SW480 (cell line): ENCODE measurements at places on chromosomes 6 and 20.

DNA sequence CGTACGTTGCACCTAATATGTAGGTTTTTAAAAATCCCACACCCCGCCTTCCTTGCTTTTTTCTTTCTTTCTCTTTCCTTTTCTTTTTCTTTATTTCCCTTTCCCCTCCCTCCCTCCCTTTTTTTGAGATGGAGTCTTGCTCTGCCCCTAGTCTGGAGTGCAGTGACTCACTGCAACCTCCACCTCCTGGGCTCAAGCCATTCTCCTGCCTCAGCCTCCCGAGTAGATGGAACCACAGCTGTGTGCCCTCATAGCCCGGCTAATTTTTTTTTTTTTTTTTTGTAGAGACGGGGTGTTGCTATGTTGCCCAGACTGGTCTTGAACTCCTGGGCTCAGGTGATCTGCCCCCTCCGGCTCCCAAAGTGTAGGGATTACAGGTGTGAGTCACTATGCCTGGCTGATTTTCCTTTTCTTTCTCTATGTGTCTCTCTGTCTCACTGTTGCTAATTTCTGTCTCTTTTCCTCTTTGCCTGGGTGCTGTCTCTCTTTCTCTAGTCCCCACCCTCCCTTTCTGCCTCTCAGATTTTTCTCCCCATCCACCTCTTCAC, 61.2 kb downstream of the SRC start:
- DNase-seq, result no peak

- no peak for DNase-seq
These were observed 45.1 kb downstream of the OGFRL1 start for GRCh38 chr6:71333697-71334096.

DNA sequence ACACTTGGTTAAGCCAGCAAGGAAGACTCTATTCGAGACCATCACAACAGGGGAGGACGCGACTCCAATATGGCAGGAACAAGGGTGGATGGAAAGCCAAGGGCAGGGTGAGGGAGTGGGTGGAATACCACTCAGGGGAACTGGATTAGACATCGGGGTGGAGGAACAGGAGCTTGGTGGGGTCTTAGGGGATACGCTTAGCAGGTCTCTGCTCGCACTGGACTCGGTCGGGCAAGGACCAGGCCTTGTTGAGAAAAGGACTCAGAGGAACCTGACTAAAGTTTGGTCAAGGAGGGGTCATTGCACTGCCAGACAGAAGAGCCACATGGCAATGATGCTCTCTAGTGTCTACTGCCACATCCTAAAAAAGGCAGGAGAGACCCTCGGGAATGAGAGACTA, 10.5 kb downstream of the DUSP22 start:
- no peak for DNase-seq

DNA sequence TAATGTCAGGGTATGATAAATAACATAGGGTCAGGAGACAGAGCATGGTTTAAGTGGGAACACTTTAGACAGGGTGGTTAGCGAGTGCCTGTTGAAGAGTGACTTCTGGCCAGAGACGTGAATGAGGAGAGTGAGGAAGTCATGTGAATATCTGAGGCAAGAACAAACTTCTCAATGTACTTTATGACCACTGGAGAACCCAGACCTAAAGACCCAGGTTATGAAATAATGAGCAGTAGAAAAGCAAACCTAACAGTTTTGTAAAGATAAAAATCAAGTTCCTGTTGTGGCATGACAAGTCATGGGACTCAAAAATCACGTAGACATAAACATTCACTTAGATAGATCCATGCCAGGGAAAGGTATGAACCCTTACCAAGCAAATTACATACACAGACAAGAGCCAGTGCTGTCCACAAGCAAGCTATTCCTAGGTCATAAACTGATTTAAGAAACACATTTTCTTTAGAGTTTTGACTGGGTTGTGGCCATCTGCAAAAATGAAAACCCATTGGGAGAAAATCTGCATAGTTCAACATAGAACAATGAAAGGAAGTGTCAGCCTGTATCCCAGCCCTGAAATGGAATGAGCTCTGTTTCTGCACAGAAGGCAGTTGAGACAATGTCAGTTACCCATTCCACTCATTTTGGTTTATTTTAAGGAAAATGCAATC, 2.2 kb upstream of the MYCT1 start:
- no peak for DNase-seq

GRCh38 chr6:44678252-44678935, 290.9 kb downstream of the CDC5L start:
- no peak for DNase-seq

DNA sequence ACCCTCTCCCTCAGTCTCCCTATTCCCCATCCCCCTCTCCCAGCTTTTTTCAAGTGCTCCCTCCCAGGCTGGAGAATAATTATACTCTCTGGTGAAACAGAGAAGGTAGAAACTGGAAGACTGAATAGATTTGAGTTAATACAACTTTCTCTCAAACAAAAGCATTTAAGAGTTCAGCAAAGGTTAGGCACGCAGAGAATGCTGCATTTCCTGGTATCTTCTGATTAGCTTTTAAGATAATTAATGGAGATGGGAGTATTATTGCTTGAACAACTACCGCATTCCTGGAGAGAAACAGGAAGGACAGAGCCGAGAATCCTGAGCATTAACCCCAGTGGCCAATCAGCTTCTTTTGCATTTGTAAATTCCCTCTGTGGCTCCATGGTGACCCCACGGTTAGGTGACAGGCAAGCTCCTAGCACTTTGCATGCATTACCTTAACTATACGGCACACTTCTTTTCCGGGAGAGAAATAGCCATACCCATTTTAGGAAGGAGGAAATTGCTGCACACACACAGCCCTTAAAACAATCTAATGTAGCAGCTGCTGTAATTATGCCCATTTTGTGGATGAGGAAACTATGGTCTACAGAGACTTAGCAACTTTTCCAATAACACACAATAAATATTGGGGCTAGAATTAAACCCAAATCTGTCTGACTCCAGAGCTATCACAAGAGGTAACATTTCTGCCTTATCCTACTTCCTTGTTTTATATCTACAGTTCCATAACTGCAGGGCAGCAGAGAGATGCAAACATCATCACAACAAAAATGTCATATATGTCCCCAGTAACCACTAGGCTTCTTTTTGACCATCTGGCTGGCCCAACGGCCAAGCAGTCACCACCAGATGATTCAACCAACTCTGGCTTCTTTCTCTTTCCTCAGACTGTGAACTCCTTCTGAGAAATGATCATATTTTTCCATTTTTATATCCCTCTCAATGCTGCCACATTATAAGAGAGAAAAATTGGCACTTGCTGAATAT, 169.9 kb downstream of the CD24 start:
- no peak for DNase-seq

DNA sequence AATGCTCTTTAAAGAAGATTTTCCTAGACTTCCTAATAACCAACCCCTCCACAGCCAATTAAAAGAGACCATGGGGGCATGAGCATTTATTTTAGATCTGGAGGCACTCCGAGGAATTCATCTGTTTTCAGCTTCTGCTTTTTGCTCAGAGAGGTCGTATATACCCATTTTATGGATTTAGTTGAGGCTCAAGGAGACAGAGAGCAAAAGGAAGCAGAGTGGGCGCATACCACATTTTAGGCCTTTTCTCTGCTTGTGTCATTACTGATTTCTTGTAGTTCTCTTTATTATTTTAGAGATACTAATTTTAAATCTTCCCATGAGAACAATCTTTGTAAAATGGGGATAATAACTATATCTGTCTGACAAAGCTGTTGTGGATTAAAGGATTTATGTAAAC, 129.6 kb upstream of the IFNGR1 start:
- DNase-seq, result no peak

- DNase-seq, result no peak
These were observed 248.5 kb downstream of the ATXN1 start for GRCh38 chr6:16512544-16513290.

GRCh38 chr20:19644085-19644484, 114.0 kb upstream of the RIN2 start:
- DNase-seq, result no peak

- DNase-seq, result no peak
These were observed 71.0 kb upstream of the FAM83B start for GRCh38 chr6:54775576-54775975.

GRCh38 chr6:41502917-41503671, 43.1 kb upstream of the FOXP4 start:
- no peak for DNase-seq

DNA sequence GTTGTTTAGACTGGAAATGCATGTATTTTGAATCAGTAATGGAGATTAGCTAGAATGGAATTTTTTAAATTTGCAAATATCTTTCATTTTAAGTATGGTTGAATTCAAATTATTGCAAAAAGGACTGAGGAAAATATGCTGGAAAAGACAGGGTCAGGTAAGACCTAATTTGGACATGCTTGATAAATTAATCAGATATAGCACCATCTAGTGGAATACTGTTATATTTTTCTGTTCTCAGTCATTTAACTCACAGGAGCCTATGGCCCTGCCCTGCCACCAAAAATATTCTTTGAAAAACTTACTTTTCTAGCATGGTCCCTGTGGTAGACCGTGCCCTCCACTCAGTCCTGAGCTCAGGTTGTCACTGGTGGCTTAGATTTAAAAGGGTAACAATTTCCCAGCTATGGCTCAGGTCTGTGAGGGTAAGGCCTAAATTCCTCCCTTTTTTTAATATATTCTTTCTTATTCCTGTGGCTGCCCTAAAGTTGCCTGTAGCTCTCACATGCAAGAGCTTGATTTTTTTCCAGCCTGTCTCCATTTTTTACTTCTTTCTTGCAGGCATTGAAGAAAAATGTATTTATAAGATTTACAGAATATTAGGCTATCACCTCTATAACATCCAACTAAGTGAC, 25.3 kb upstream of the KIAA1586 start:
- DNase-seq, result peak; percentile 50

GRCh38 chr6:35027807-35028206, 113.3 kb downstream of the TCP11 start:
- no peak for DNase-seq

DNA sequence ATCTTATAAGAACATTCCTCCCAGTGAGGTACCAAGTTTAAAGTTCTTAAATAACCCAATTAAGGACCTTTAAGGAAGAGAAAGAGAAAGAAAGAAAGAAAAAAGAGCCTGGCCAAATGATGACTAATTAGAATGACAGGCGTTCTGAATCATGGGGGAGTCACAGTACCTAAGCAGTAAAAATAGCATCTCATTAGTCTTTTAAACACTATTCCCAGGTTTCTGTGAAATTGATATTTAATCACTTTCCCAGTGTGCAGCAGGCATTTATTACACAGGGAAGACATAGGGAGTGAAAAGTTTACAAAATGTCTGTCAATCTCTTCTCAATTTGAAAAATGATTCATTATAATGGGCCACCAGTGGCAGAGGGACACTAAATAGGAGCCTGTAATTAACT, 251.4 kb upstream of the MANEA start:
- no peak for DNase-seq

DNA sequence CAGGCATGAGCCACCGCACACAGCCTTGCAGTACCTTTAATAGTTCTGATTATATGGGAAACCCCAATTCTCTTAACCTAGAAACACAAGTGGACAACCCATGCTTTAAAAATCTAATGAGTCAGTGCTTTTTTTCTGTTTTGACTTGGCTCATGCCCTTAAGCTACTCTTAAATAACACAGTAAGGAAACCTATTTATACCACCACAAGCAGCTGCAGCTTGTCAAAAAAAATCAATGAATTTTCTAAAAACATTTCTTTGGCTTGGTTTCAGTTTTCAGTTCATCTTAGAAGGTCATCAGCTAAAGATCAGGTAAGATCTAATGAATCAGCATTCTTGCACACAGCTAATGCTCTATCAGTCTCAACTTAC, 124.1 kb upstream of the DST start:
- no peak for DNase-seq

DNA sequence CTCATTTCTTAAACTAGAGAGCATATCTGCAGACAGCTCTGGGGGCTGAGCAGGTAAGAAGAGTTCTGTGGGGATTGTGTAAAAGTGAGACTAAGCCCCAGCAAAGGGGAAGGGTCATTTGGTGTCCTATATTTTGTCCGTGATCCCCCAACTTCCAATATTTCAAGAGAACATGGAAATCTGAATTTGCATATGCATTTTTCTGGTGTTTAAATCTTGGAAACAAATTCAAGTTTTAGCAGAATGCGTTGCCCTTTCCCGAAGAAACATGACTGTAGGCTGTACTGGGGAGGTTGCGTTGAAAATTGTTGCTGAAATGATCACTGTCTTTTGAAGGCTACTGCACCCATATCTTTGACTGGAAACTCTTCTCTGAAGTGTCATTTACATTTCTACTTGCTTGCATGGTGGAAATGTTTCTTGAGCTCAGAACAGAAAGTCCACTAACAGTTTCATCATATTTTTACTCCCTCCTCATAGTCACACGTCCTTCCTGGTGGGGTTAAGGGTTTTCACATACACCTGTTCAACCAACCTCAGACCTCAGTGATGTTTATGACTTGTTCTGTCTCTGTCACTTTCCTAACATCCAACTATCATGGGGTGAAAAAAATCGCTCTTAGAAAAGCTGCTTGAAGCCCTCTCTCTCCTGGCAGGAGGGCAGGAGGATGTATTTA, 140.3 kb downstream of the BCAS1 start:
- DNase-seq, result no peak

- DNase-seq, result peak; percentile 18
These were observed 2.6 kb downstream of the MGME1 start for GRCh38 chr20:17971300-17972013.

DNA sequence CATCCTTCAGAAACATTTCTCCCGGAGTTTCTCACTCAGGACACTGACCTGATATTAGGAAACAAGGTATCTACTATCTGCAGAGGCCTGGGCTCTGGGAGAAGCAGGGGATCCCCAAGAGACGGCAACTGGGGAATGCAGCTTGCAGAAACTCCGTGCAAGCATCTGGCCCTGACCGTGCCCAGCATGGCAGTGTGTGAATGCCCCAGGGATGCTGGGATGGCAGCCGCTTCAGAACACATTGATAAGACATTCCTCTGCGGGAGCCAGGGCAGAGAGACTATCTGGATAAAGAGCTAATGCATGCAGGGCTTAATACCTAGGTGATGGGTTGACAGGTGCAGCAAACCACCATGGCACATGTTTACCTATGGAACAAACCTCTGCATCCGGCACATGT, 55.4 kb downstream of the NFATC2 start:
- DNase-seq, result no peak

DNA sequence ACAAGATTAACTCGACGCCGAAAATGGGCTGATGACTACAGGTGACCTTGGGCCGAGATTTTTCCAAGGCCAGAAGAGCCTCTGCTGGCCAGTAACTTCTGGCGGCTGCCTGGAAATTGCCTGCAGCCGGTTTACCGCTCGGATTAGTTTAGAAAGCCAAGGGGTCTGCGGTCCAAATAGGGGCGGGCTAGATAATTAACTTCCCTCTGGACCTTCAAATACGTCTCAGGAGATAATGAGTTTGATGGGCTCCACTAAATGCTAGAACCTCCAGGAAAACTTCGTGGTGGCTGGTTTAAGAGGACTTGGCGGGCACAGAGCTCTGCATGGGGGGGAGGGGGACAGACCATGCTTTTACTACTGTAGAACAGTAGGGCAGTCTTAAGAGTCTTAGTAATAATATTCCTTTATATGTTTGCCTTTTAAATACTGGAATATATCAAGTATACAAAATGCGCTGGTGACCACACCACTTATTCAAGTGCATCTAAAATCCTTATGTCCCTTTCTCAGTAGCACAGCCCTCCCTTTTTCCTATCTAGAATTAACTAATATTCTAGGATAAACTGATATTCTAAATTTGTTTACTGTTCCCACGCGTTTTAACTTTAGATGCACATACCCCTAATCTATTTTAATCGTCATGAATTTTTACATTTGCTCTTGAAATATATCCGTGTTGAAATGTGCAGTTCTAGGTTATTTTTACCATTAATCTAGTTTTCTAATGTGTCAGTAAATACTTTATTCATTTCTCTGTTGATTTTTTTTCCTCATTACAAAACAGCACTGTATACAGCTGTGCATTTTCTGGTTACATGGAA, 107.5 kb upstream of the PRSS16 start:
- peak; percentile 67 for DNase-seq

- DNase-seq, result no peak
These were observed 113.0 kb upstream of the SLC22A23 start for GRCh38 chr6:3569816-3570215.
